ENCODE measurements at places on chromosomes 3 and 15. TPM values are rescaled to one million over a fixed set of nuclear protein-coding genes. Genes with fewer than 3 reads are reported as not detected.

- DNase-seq = no peak
Observed at GRCh38 chr15:22948056-22948455, 32.1 kb downstream of the CYFIP1 start.

DNA sequence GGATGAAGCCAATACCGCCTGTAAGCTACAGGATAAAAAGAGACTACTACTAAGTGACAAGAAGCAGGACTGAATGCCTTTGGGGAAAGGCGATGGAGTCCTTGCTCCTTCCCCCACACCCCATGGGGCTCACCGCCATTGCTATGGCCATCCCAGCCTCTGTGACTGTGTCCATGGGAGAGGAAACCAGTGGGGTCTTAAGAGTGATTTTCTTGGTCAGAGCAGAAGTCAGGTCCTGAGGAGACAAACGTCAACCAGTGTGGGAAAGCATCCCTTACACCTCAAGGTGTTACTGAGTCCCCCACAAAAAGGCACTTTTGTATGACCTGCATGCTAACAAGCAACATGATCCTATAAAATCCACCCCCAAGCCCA, 913 bp downstream of the IMPDH2 start:
- no peak for DNase-seq

- no peak for DNase-seq
Observed at GRCh38 chr15:74217907-74218885, 15.6 kb upstream of the STRA6 start.

DNA sequence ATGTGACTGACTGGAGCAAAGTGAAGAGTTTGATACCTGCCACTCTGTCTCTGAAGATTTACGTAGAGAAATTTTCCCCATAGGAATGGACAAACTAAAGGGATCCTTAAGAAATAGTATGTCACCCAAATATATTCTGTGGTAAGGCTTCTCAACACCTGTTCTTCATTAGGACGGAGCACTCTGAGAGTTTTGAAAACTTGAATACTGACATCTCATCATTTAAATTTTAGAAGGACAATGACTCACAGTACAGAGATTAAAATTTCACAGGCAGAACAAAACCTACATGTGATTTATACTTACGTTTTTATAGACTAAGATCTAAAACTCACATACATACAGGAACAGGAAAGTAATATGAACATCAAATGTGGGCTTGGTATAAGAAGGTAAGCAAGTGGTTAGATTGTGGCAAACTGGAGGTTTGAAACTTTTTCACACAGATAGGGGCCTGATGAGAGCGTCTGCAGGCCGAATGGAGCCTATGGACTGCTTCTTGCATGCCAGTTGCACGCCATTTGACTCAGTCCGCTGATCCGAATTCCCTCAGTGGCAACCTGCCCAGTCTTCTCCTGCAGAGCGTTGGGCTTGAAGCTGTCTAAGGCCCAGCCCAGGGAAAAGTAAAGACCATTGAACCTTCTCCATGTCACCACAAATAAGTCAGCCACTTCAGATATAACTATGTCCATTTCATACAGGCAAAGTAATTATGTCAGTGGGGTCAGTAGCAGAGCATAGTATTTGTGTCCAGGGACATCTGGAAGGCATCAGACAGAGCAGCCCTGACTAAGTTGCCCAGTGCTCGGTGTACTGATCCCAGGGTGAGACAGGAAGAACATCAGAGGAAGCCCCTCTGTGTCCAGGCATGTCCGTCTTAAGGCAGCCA, 45.7 kb downstream of the ZBTB38 start:
- no peak for DNase-seq

DNA sequence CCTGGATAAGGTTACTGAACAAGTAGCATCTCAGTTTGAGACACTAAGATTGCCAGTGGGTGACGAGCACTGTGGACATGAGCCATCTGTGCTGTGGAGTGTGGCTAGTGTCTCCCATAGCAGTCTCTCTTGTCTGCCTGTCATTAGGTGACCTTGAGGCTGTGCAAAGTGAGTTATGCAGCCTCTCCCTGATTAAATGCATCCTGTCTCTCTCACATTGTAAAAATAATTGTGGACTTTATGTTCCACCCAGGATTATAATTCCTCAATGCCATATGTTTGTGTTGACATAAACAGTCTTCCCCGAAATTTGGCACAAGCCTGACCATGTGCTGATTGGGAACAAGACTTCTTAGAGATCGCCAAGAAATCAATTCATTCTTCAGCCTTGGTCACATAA, 168.9 kb downstream of the MYRIP start:
- DNase-seq = no peak

- peak; percentile 35 for DNase-seq
Observed at GRCh38 chr3:27632431-27633223, 89.5 kb downstream of the EOMES start.

GRCh38 chr3:18236726-18237125, 188.4 kb downstream of the SATB1 start:
- DNase-seq = no peak

GRCh38 chr3:50442945-50443579, 60.4 kb downstream of the CACNA2D2 start:
- DNase-seq = no peak

Gene PSTPIP1
- 0.33 TPM for total RNA-seq

Gene DAPK2
- total RNA-seq = 1.5 TPM

Gene ICE2
- 29.2 TPM for total RNA-seq

Gene MB21D2
- 99.1 TPM for total RNA-seq

Gene NECTIN3
- total RNA-seq = 51.4 TPM

Gene AQP9
- not detected for total RNA-seq

Gene THAP10
- total RNA-seq = 11.0 TPM

All from A172 (cell line).